HuH-7.5 (cell line): ENCODE measurements at places on chromosomes 6 and 20.
A peak's percentile ranks its signal among the peaks of the same experiment; 100 is the strongest.

DNA sequence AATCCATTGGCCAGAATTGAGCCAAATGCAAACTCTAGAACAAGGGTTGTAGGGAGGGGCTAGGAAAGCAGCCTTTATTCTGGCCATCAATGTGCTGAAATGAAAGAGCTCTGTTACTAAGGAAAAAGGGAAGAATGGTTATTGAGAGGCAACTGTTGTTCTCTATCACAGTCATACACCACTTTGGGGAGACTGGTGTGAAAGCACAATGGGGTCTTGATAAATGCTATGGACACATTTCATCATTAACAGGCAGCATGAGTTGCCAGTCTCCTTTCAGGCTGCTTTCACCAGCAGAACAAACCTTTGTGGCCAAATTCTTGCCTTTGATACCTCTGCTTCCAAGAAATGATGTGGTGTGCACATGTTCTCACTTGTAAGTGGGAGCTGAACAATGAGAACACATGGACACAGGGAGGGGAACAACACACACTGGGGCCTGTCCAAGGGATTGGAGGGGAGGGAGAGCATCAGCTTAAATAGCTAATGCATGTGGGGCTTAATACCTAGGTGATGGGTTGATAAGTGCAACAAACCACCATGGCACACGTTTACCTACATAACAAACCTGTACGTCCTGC is 86.2 kb downstream of the CDS2 start:
- DNase-seq: no peak

GRCh38 chr20:38109591-38110524 is 55.2 kb downstream of the TGM2 start:
- DNase-seq: no peak

DNA sequence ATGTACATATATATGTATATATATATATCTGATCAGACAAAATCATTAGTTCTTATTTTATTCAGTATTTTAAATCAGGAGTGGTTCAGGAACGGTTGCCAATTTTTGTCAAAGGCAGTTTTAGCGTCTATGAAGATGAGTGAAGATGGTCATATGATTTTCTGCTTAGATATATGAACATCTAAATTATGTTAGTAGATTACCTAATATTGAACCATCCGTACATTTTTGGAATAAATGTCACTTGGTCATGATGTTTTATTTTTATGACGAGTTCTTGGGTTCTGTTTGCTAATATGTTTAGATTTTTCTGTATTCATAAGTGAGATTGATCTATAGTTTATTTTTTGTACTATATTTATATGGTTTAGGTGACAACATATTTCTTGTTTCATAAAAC is 3.3 kb downstream of the TMEM244 start:
- DNase-seq: no peak

GRCh38 chr6:137882225-137882961 is 15.3 kb downstream of the TNFAIP3 start:
- DNase-seq: peak; percentile 31

DNA sequence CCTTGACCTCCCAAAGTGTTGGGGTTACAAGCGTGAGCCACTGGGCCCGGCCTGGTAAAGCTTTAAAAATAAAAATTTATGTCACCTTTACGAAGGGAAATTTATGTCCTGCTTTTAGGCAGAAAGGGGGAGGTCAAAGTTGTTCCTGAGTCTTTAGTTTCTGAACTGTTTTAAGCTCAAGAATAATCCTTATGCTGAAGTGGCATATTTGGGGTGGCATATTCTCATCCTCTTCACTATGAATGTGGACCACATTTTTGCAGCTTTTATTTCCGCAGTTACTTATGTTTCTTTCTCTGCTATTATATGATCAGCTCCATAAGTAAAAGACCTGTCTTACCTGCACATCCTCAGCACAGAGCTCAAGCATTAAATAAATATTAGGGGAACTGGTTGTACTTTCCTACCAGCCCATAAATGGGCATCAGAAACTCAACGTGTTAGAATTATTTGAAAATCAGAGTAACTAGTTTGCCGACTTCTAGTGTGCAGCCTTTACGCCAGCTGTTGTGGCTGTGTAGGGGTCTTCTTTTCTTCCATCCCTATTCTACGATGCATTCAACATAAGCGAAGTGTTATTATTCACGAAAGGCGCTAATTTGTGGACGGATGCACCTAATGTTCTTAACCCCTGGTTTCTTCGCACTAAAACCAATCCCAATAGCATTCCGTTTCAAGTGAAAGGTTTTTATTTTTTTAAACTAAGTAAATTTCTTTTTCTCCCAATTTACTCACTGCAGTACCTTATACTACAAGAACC is 867 bp upstream of the AKAP7 start:
- no peak for DNase-seq

GRCh38 chr6:47231151-47231550 is 78.6 kb downstream of the TNFRSF21 start:
- no peak for DNase-seq

- DNase-seq: no peak
These were observed 976 bp downstream of the PIGT start for GRCh38 chr20:45416917-45417316.

GRCh38 chr6:111663692-111664564 is 58.2 kb upstream of the TRAF3IP2 start:
- DNase-seq: no peak

- DNase-seq: no peak
These were observed 80.2 kb downstream of the CAP2 start for GRCh38 chr6:17473554-17473953.

GRCh38 chr20:58828136-58828535 is 22.6 kb downstream of the GNAS-AS1 start:
- no peak for DNase-seq

GRCh38 chr6:97262676-97263075 is 20.3 kb downstream of the MMS22L start:
- no peak for DNase-seq

GRCh38 chr20:4817230-4817671 is 95.5 kb downstream of the PRND start:
- peak; percentile 59 for DNase-seq

DNA sequence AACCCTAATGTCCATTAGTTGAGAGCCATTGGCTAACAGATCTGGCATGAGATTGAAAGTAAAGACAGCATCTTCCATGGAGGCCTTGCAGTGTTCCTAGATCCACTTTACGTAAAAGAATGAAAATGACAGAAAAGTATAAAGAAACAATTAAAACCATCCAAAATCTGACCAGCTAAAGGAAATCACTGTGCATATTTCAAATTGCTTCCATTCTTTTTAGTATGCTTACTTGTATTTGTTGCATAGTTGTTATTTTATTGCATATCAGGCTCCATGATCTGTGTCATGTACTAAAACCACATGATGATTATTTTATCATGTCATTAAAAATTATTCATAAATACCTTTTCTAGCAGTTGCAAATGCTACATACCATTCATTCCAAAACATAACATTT is 67.9 kb downstream of the GCLC start:
- DNase-seq: no peak

- DNase-seq: peak; percentile 88
These were observed 7.9 kb downstream of the NKX2-2 start for GRCh38 chr20:21505810-21506530.

GRCh38 chr6:85496009-85496579 is 46.2 kb downstream of the NT5E start:
- no peak for DNase-seq

DNA sequence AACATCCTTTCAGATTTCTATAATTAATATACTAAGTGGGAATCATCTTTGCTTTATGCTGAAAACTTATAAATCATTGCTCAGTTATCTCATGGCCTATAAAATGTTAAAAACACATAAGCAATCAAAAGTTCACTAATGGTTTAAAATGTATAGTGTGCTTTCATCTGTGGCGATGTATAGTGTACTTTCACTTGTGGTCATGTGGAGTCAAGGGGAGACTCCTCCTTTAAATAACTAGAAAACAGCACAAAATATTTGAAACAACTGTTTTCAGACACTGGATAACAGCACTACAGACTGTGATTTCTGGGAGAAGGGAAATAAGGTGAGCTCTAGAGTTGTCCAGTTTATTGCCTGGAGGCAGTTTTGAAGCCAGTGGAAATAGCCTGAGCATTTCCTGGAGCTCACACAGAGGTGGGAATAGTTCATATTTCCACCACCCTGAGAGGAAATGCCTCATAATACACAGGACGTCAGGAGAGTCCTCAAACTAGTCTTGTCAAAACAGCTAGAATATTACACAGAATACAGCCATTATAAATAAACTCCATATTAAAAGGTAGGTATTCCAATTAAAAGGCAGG is 89.4 kb downstream of the CEP162 start:
- DNase-seq: no peak

GRCh38 chr6:160298121-160298520 is 39.5 kb upstream of the SLC22A2 start:
- DNase-seq: no peak

DNA sequence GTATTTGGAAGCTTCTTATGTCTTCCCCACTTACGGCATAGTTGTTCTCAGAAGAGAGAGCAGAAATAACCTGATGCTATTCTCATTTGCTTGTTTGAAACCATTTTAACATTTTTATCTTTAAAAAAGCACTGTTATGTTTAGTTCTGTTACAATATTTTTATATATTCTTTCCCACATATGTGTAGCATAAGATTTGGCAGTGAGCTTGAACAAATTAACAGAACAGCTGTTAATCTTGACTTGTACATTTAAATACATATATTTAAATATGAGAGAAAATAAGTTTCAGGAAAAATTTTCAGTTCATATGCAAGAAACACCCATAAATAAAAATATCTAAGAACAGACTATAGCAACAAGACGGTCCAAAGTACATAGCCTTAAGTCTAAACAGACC is 431.7 kb upstream of the IRAK1BP1 start:
- DNase-seq: no peak

- no peak for DNase-seq
These were observed 8.9 kb upstream of the SNAP91 start for GRCh38 chr6:83717809-83718208.

GRCh38 chr6:162493917-162494316 is 233.6 kb downstream of the PRKN start:
- DNase-seq: no peak

- DNase-seq: no peak
These were observed 82.8 kb downstream of the TNFAIP3 start for GRCh38 chr6:137949686-137950390.

DNA sequence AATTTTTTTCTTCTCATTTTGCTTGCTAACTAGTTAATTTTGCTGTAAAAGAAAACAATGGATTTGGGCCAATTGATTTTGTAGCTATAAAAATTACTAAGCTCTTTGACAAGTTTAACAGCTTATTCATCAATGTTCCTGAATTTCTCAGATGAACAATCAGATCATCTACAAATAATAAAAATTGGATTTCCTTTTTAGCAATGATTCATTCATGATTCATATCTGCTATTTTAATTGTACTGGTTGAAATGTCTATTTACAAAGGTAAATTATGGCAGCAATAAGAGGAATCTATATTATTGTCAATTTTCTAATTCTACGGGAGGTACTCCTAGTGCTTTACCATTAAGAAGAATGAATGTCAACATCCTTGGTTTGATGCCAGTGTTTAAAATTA is 178.8 kb upstream of the BTBD3 start:
- DNase-seq: no peak

DNA sequence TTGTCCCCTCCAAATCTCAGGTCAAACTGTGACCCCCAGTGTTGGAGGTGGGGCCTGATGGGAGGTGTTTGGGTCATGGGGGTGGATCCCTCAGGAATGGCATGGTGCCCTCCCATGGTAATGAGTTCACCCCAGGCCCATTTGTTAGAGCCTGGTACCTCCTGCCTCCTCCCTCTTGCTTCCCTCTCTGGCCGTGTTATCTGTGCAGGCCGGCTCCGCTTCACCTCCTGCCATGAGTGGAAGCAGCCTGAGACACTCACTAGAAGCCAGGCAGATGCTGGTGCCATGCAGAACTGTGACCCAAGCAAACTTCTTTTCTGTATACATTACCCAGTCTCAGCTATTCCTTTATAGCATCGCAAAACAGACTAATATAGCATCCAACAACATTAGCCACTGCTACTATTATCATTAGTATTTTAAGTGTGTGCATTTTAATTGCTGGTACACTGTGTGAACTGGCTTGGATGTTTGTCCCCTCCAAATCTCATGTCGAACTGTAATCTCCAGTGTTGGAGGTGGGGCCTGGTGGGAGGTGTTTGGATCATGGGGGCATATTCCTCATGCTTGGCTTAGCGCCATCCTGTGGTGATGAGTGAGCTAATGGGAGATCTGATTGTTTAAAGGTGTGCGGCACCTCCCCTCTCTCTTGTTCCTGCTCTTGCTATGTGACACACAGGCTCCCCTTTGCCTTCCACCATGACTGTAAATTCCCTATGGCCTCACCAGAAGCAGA is 12.2 kb upstream of the OSER1 start:
- DNase-seq: no peak
